ENCODE measurements at places on chromosomes 12 and 14. TPM values are rescaled to one million over a fixed set of nuclear protein-coding genes. Genes with fewer than 3 reads are reported as not detected.

DNA sequence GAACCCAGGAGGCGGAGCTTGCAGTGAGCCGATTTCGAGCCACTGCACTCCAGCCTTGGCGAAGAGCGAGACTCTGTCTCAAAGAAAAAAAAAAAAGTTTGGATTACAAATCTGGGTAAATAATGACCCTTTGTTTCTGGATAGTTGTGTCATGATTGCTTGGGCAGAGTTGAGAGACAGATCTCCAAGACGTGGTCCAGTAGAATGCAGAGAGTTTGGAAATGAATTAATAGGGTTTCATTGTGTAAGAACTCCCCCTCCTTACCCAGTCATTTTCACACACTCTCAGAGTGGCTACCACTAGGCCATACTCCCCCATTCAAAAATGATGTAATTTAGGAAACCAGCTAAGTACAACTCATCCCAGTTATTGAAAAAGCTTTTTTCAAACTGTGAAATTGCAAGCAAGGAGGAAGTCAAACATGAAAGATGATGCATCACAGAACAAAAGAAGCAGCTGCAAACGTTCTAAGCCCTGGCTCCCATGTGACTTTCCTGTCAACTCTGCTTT is 1331.9 kb downstream of the AACS start:
- no peak overlapping the region for H3K27ac ChIP-seq
- H3K4me1 ChIP-seq, result no peaks in the 10 kb centered on the region
- no peak overlapping the region for H3K4me3 ChIP-seq
- no peaks in the 10 kb centered on the region for H3K27me3 ChIP-seq
- no peaks in the 10 kb centered on the region for H3K36me3 ChIP-seq

The NABP2 gene
- 22.7 TPM for total RNA-seq

DNA sequence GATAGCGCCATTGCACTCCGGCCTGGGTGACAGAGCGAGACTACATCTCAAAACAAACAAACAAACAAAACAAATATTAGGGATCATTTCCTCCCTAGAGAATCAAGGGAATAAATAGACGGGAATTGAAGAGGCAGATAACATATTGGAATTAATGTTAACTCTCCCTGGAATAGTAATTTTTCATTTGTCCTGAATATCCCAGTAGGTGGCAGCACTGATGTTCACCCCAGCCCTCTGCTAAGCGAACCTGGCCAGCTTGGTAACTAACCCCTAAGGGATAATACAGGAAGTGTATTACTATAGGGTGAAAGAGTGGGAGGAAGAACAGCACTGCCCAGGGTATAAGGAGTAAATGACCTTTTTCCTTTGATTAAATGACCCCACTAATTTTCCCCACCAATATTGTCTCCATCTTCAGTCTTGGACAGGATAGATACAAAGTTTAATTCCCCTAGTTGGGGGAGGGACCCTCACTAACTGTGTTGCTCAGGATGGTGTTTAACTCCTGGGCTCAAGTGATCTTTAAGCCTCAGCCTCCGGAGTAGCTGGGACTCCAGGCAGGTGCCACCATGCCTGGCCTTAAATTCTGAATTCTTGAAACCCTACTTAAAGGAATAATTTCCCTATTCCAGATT is 40.5 kb downstream of the SLC2A14 start:
- H3K4me1 ChIP-seq, result no peaks in the 10 kb centered on the region
- H3K27ac ChIP-seq, result no peak overlapping the region
- DNase-seq, result peak; percentile 71
- no peaks in the 10 kb centered on the region for H3K36me3 ChIP-seq
- H3K4me3 ChIP-seq, result no peak overlapping the region

The RERGL gene
- not detected for total RNA-seq

DNA sequence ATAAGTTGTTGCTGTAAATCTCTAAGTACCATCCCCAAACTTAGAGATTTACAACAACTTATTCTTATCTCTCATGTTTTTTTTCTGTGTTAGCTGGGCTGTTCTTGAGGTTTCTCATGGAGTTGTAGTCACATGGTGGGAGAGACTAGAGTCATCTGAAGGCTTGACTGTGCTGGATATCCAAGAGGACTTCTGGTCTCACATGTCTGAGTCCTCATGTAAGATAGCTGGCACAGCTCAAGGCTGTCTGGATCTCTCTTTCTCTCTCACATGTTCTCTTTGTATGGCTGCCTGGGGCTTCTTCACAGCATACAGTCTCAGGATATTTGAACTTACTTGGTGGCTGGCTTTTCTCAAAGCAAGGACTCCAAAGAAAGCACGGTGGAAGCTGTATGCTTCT is 63.8 kb downstream of the DACT1 start:
- H3K27me3 ChIP-seq, result no peaks in the 10 kb centered on the region
- no peak overlapping the region for H3K4me3 ChIP-seq

The KCNH3 gene
- total RNA-seq, result 1.9 TPM

The FGF6 gene
- total RNA-seq, result not detected

- no peaks in the 10 kb centered on the region for H3K27me3 ChIP-seq
- H3K27ac ChIP-seq, result no peak overlapping the region
- H3K36me3 ChIP-seq, result no peaks in the 10 kb centered on the region
- DNase-seq, result no peak
- H3K4me1 ChIP-seq, result no peaks in the 10 kb centered on the region
These were observed 131.3 kb downstream of the ITPR2 start for GRCh38 chr12:26701604-26702215.

- no peak overlapping the region for H3K27ac ChIP-seq
- H3K4me1 ChIP-seq, result no peaks in the 10 kb centered on the region
- H3K36me3 ChIP-seq, result no peaks in the 10 kb centered on the region
- no peaks in the 10 kb centered on the region for H3K27me3 ChIP-seq
These were observed 370.9 kb downstream of the TMEM132D start for GRCh38 chr12:129532707-129533499.

DNA sequence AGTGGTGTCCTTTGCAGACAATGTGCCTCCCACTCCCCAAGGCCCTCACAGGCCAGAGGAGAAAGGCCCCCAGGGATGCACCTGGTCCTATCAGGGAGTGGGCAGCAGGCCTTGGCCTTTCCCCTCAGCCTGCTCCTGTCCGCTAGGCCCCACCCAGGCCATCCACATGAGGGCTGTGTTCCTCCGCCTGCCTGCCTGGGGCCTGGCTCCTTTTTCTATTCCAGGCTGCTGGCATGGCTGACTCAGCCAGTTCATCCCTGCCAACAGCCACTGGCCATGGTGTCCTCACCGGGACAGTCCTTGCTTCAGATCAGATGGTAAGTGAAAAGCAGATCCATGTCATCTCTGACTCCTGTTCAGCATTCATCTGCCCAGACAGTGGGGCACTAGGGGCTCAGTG is 13.4 kb downstream of the ISM2 start:
- no peaks in the 10 kb centered on the region for H3K27me3 ChIP-seq
- H3K36me3 ChIP-seq, result no peaks in the 10 kb centered on the region
- no peak for DNase-seq
- no peak overlapping the region for H3K27ac ChIP-seq

DNA sequence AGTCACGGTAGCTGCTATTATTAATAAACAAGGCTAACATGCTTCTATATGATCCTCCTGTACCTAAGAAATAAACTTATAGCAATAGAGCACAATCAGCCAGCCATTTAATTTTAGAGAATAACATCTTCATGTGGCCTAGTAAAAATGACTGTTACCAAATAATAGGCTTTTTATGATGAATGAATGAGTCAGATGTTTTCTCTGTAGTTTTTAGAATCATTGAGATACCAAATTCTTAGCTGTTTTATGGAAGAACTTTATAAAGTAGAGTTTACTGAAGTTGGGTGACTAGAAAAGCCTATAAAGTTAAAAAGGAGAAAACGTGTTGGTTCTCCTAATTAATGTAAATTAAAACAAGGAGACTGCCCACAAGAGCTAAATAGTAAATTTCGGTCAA is 40.7 kb downstream of the WNK1 start:
- no peak overlapping the region for H3K4me3 ChIP-seq
- peaks cover 12% of the 10 kb centered on the region for H3K36me3 ChIP-seq
- H3K27me3 ChIP-seq, result no peaks in the 10 kb centered on the region
- H3K4me1 ChIP-seq, result no peaks in the 10 kb centered on the region
- H3K27ac ChIP-seq, result no peak overlapping the region

DNA sequence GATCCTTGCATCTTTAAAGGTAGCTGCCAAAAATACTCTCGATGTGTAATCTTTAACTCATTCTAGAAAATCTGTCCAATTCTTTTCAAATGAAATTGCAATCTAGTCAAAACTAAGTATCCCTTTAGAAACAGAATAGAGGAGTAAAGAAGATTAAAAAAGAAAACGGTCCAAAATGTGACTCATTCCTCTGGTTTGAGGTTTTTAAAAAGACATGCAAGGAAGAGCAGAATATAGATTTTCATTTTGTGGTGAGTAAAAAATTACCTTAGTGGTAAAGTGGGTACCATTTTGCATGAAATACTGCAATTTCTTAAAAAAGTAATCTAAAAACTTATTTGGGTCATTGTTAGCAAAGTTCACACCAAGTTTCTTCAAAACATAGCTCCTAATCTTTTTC is 108.4 kb downstream of the BRMS1L start:
- DNase-seq, result no peak
- no peaks in the 10 kb centered on the region for H3K4me1 ChIP-seq
- no peaks in the 10 kb centered on the region for H3K36me3 ChIP-seq

The KCNJ8 gene
- 0.93 TPM for total RNA-seq

The SMCO2 gene
- total RNA-seq, result not detected

GRCh38 chr12:6224550-6224949 is 24.4 kb downstream of the CD9 start:
- H3K36me3 ChIP-seq, result no peaks in the 10 kb centered on the region
- no peak for DNase-seq
- H3K27ac ChIP-seq, result no peak overlapping the region
- H3K4me1 ChIP-seq, result no peaks in the 10 kb centered on the region

GRCh38 chr12:49949866-49950265 is 671 bp upstream of the AQP2 start:
- peaks cover 59% of the 10 kb centered on the region for H3K27me3 ChIP-seq
- H3K27ac ChIP-seq, result no peak overlapping the region
- peaks cover 5% of the 10 kb centered on the region for H3K4me1 ChIP-seq
- no peaks in the 10 kb centered on the region for H3K36me3 ChIP-seq
- no peak overlapping the region for H3K4me3 ChIP-seq
- DNase-seq, result no peak

The RFLNA gene
- 2.1 TPM for total RNA-seq

DNA sequence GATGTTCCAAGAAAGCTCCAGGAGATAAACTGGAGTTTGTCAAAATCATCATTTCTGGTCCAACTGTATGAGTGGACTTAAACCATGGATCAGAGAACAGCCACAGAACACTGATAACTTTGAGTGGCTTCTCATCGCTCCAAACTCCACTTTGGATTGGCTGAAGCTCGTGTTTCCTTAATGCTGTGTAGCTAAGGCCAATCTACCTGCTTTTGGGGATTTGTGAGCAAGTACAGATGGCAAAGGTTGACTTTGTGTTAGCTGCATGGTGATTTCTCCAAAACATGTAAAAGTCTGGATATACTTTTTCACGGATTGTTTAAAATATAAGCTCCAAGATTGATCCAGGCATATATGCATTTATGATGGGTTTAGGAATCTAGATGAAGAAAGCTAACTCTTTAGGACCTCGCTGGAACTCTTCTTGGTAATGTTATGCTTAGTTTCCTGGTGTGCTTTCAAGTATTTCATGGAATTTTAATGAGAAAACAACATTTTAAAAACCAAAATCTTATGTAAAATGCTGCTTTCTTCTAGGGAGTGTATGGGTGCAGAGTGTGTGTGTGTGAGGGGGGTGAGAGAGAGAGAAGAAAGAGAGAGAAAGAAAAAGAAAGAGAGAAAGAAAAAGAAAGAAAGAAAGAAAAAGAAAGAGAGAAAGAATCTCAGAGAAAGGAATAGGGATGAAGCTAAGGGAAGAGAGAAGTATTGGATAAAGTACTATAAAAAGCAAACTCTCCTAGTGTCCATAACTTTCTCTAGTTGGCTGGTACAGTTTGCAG is 11.6 kb upstream of the PAX9 start:
- H3K4me3 ChIP-seq, result no peak overlapping the region
- peaks cover 7% of the 10 kb centered on the region for H3K4me1 ChIP-seq
- peaks cover 100% of the 10 kb centered on the region for H3K27me3 ChIP-seq
- DNase-seq, result no peak
- no peaks in the 10 kb centered on the region for H3K36me3 ChIP-seq

DNA sequence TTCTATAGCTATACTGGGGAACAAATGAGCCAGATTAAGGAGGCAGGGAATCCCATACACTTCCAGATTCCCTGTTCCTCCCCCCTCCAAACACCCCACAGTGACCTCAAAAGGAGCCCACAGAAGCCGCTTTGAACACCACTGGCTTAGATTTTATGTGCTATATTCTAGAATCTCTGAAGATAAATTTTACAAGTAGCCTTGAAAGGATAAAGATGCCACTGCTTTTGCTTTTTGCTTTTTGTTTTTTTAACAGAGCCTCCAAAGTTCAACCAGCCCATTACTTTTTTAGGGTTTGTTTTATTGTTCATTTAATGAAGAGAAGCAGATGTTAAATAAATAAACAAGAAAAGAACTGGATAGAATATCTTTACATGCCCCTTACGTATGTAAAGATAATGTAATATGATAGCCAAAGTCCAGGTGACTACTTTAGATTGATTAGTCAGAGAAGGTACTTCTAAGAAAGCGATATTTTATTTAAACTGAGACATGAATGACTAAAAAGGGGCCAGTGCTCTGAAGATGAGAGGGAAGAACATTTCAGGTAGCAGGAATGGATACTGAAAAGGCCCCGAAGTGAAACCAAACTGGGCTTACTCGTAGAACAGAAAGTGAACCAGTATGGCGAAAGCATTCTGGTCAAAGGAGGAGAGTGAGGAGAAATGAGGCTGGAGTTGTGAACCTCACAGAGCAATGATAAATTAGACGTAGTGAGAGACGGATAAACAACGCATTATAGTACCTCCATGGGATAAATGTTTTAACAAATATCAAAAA is 44.6 kb downstream of the DUSP6 start:
- no peak overlapping the region for H3K4me3 ChIP-seq
- no peak overlapping the region for H3K27ac ChIP-seq
- H3K27me3 ChIP-seq, result no peaks in the 10 kb centered on the region
- no peaks in the 10 kb centered on the region for H3K4me1 ChIP-seq

GRCh38 chr12:38872156-38872555 is 33.2 kb downstream of the CPNE8 start:
- DNase-seq, result no peak
- H3K4me3 ChIP-seq, result no peak overlapping the region
- no peak overlapping the region for H3K27ac ChIP-seq
- H3K27me3 ChIP-seq, result no peaks in the 10 kb centered on the region

DNA sequence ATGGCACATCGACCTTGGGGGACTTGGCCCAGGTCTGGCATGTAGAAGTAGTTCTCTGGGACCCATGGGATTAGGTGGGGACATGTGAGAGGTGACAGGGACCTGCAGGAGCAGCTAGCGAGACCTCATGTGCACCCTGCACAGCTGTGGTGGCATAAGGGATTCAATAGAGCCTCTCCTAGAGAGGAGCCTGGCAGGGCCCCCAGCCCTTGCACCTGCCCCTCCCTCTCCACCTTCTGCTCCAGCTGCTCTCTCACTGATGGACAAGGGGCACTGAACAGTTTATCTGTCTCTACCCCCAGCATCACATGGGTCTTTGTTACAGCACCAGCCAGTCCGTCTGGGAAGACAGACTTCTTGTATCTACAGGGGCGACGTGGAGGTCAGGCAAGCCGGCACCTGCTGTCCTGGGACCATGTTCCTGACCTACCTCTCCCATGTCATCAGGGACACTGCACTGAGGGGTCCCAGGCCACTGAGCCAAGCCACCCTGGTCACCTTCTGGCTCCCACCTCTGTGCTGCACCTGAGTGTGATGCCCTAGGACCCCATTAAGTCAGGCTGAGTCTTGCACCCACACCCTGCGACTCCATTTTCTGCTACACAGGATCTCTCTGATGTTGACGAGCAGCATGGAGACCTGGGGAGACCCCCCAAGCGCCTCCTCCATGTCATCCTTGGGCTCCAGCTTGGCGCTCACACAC is 32.6 kb downstream of the DDX11 start:
- H3K36me3 ChIP-seq, result no peaks in the 10 kb centered on the region
- no peak overlapping the region for H3K27ac ChIP-seq
- no peak overlapping the region for H3K4me3 ChIP-seq
- H3K4me1 ChIP-seq, result no peaks in the 10 kb centered on the region
- H3K27me3 ChIP-seq, result no peaks in the 10 kb centered on the region

The SLC17A8 gene
- total RNA-seq, result 0.40 TPM

All from endodermal cell (in vitro differentiated cells).